ENCODE measurements at places on chromosomes 4 and X.

DNA sequence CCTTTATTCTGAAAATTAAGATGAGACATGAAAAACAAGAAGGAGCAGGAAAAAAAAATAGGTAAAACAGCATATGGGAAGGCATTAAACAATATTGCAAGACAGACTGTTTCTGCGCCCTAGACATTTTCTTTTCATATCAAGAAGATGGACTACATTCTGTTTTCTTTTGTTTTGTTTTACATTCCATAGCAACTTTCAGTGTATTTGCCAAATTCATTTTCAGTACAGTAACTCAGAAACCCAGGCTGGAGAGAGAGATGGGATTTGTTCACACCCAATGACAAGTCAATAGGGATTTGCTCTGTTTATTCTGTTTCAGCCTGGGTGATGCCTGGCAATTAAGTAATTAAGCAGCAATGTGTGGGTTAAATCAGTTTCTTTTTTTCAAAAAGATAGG, 892.8 kb upstream of the DIAPH2 start:
- DNase-seq: no peak

DNA sequence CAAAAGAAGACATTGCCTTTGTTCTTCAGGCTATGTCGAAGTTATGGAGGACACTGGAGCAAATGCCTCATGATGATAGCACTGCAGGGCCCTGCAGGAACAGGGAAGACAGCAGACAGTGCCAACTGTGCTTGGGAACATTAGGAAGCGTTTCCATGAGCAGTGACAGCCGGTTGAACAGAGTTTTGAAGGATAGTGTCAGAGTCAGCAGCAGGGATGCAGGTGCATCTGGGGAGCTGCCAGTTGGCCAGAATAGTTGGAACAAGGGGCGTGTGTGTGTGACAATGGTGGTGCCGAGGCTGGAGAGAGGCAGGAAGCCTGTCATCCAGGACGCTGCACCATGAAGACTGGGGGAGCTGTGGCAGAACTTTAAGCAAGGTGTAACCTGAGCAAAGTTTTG, 88.6 kb downstream of the SHROOM3 start:
- DNase-seq: no peak

- DNase-seq: no peak
Measured at GRCh38 chr4:181331214-181331613, 912.0 kb upstream of the TENM3 start.

- no peak for DNase-seq
Measured at GRCh38 chr4:121811122-121811521, 10.0 kb downstream of the EXOSC9 start.

- no peak for DNase-seq
Measured at GRCh38 chr4:165874791-165875371, 1.8 kb downstream of the TLL1 start.
